ENCODE measurements at places on chromosomes 2 and 18.

DNA sequence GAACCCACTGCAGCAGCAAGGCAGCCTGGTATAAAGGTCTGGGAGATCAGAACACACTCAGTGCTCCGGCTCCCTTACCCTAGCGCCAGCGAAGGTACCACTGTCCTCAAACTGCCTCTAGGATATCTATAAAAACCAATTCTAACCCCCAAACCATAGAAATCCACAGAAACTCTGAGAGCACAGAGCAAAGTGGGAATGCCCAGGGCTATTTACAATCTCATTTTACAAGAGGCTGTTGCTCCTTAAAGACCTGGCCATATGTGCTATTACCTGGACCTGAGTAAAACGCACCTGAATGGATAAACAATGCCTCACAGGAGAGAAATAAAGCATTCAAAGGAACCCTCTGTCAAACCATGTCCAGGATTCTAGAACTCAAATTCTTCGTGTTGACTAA is 4.3 kb downstream of the STK39 start:
- DNase-seq: no peak

GRCh38 chr2:14975381-14975780 is 342.9 kb downstream of the LRATD1 start:
- no peak for DNase-seq

DNA sequence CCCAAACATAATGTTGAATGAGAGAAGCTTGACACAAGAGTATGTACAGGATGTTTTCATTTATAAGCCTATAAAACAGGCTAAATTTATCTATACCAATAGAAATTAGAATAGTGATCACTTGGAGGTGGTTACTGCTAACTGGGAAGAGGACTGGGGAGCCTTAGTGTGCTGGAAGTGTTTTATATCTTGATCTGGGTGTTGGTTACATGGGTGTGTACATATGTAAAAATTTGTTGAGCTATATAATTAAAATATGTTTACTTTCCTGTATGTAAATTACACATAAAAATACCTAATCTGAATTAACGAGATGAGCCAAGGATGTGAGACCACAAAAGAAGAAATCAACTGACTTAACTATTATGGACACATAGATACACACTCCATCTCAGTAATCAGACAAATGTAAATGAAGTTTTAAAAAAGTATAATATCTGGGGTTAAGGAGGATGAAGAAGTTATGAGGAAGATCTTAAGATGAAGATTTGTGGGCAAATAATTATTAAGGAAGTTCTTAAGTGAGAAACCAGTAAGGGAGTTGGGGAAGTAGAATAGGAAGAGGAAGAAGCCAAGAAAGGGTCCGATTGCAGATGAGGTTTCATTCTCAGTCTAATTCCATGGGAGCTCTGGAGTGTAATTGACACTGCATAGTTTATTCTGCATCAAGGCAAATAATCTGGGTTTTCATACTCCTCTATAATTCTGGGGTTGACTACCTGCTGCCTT is 32.3 kb upstream of the NABP1 start:
- no peak for DNase-seq

GRCh38 chr2:168926621-168927386 is 25.7 kb downstream of the G6PC2 start:
- DNase-seq: no peak

- DNase-seq: peak; percentile 90
Measured at GRCh38 chr2:120346026-120346666, at the start of gene INHBB. INHBB (plus strand) TSS chr2:120346136; CDS start chr2:120346189, 53 bp downstream.

DNA sequence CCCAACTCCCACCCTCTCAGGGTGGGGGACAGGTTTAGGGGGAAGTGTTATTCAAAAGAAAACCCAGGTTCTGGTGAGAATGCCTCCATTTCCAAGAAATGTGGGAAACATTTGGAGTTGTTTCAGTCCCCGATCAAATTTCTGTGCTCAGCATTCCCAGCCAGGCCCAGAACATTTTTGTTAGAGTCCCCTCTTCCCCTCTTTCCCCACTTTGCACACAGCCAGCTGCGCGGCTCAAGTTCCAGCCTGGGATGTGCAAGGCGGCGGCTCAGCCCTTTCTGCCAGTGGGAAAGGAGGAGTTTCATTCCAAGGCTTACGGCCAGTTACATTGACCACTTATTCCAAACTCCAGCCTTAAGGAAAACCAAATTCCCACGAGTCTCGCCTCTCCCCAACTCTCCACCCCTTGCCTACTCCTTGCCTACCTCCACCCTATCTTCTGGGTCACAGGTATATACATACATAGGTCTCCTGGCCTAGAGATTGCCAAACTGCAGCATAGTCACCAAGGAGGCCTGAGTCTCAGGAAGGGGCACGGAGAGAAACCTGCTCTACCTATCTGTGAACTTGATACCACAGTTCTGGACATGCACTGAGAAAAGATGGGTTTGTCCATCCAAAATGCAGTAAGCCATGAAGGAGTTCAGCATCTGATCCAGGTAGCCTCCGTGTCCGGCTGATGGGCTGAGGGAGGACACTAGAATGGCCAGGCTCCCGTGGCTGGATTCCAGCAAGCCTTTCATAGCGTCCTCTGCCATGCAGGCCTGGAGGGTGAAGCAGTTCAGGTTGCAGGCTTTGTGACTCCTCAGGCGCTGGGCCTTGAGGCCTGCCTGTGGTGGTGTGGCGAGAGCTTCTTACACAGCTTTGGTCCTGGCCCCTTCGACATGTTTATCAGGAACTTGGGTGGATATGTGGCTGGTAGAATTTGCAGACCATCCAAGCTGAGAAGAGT is 154.5 kb downstream of the ZFP36L2 start:
- DNase-seq: peak; percentile 92

DNA sequence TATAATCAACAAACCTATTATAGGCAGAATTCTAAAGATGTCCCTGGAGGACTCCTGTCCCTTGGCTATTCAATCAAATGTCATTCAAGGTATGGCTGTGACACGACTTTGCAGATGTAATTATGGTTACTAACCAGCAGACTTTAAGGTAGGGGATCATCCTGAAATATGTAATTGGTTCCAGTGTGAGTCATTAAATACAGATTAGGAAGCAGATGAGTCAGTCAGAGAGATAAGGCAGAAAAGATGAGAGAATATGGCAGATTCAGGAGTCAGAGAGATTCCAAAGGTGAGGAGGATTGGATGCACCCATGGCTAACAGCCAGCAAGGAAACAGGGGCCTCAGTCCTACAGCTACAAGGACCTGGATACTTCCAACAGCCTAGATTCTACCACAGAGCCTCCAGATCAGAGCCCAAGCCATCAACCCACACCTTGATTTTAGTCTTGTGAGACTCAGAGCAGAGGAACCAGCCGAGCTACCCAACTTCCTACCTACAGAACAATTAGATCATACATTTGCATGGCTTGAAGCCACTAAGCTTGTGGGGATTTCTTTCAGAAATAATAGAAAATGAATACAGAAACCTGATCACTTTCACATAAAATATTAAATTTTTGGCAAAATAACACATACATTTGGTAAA is 11.2 kb upstream of the PROM2 start:
- DNase-seq: no peak

DNA sequence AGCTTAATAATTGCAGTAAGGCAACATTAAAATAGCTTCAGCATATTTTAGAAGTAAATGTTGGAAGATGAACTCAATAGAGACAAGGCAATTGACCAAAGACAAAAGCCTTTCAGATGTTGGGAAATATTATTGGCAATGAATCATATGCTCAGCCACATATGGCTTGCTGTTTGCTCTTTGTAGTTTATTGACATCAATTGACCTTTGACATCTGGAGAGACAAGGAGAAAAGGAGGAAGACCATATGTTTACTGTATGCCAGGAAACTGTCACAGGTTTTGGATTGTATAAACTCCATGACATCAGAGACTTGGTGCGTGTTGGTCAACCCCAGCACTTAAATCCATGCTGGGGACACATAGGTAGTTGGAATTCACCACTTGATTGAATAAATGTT is 60.6 kb upstream of the SLC16A14 start:
- DNase-seq: no peak

GRCh38 chr2:142869461-142870106 is 7.9 kb upstream of the KYNU start:
- no peak for DNase-seq

GRCh38 chr2:51218047-51218446 is 186.1 kb upstream of the NRXN1 start:
- DNase-seq: peak; percentile 17

GRCh38 chr18:50642439-50642838 is 82.6 kb downstream of the MAPK4 start:
- DNase-seq: no peak

- DNase-seq: no peak
Measured at GRCh38 chr2:208266553-208266893, 468 bp downstream of the PIKFYVE start.
